T-cell (primary cell): ENCODE measurements at places on chromosomes 16 and 17.

DNA sequence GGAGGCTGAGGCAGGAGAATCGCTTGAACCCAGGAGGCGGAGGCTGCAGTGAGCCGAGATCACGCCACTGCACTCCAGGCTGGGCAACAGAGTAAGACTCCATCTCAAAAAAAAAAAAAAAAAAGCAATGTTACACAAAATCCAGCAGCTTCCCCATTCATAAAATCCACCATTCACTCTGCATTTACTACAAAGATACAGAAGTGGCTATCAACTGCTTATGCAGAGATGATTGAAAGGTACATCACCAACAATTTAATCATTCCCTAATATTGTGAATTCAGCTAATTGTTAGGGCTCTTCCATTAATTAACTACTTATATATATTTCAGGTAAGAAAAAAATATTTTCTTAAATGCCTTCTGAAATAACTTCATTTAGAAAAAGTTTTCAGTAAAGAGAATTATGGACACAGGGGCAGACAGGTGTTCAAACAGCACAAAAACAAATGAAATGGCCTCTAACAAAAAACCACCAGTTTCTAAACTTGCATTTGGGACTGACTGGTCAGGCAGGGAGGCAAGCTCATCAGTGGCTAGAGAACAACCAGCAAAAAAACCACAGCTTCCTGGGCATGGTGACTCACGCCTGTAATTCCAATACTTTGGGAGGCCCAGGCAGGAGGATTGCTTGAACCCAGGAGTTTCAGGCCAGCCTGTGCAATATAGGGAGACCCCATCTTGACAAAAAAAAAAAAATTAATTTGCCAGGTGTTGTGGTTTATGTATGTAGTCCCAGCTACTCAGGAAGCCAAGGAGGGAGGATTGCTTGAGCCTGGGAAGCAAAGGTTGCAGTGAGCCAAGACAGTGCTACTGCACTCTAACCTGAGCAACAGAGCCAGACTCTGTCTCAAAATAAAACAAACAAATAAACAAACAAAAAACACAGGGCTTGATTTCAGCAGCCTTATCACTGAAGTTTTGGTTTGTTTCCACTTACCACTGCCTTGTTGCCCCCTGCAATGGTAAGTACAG, 26.3 kb downstream of the ERN1 start:
- no peak for DNase-seq

DNA sequence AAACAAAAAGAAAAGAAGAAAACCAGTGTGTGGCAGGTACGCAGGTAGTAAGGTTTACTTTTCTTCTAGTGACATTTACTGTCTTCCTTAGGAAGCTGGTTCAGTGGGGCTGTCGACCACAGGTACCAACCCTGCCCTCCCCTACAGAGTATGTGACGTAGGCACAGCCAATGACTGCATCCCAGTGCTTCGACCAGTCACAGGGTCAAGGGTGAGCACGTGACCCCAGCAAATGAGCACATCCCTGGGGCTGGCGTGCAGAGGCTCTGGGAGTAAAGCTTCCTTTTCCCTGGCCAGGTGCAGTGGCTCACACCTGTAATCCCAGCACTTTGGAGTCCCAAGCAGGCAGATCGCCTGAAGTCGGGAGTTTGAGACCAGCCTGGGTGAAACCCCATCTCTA, 38.9 kb upstream of the PLCG2 start:
- DNase-seq = no peak

- no peak for DNase-seq
Measured at GRCh38 chr17:72592242-72592966, 471.6 kb downstream of the SOX9 start.

- no peak for DNase-seq
Measured at GRCh38 chr17:82305727-82306300, 11.6 kb downstream of the CD7 start.

DNA sequence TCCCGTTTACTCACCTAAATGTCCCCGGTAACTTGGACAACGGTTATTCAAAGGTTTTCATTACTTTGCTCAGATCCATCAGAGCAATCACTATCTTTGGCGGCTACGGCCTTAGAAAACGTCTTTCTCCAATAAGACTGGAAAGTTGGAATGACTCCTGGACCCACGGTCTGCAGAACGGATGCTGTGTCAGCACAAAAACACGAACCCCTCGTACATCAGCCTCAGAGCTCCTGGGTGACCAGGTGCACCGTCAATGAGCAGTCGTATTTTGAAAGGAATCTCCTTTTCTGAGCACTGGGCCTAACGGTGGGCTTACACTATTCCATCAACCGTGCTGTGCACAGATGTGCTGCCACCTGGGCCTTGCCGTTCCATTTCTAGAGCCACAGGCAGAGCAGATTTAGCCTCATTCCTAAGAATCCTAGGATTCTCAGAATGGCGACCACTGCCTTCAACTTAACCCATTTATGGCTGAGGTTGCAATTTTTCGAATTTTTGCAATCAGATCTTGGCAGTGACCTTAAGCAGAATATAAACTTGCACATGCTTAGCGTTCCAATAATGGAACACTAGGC, 110.8 kb upstream of the ZNF750 start:
- DNase-seq = no peak

DNA sequence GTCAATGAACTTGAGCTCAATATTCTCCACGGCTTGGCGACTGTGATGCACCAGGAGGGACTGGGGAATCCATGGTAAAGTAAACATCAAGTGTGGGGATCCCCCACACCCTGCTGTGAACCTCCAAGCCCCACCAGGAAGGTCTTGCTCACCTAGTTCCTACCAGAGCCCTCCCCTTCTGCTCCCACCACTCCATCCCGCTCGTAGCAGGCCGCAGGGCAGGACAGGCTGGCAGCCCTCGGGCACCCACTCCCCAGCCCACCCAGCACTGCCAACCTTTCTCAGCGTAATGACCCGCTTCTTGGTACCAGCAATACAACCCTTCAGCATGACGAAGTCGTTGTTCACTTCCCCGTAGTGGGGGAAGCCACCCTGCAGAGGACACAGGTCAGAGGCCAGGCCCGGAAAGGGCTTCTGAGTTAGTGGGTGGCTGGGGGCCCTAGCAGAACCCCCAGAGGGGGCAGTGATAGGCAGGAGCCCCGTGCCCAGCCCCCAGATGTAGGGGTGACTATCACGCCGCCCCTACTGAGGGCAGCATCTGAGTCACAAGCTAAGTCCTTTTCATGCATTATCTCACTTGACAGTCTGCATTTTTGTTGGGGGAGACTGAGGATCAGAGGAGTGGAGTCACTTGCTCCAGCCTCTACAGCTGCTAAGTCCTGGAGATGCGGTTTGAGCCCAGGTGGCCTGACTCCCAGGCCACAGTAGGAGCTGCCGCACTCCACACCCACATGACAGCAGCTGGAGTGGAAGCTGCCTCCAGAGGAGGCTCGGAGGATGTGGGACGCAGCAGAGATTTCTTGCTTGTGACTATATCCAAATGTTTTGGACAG, 2.8 kb upstream of the MSRB1 start:
- no peak for DNase-seq

- no peak for DNase-seq
Measured at GRCh38 chr17:49021095-49021767, 24.0 kb downstream of the IGF2BP1 start.

DNA sequence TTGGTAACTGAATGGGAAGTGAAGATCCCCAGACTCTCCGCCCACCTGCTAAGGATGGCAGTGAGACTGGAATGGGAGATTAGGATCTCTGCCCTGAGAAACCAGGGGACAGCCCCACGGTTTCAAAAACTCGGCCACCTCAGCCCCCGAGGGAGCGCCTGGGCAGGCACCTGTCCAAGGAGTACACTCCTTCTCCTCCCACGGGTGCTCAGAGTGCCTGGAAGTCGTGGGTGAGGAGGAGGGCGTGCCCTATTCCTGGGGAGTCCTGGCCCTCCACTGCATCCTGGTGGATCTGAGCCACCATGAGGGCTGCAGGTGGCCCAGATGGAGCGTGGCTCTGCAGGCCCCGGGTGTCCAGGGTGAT, 78.5 kb downstream of the MGAT5B start:
- no peak for DNase-seq

- no peak for DNase-seq
Measured at GRCh38 chr17:4971826-4972225, 4.2 kb upstream of the SPAG7 start.

- DNase-seq = no peak
Measured at GRCh38 chr17:78522031-78522809, 55.0 kb downstream of the DNAH17 start.

DNA sequence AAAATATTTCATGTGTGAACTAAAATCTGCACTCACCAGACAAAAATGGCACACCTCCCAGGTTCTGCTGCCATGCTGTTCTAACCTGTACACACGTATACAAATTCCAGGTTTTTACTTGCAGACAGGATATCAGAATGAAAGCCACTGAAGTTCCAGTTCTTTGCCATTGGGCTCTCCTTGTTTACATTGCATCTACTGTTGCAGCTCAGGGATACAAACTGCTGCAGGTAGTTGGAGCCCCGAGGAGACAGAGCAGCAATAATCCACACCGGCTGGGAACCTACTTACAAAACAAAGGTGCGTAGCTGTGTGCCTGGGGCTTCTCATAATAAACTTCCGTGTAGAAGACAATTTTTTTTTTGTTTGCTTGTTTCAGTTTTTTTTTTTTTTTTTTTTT, 59.6 kb downstream of the HAPSTR1 start:
- no peak for DNase-seq

DNA sequence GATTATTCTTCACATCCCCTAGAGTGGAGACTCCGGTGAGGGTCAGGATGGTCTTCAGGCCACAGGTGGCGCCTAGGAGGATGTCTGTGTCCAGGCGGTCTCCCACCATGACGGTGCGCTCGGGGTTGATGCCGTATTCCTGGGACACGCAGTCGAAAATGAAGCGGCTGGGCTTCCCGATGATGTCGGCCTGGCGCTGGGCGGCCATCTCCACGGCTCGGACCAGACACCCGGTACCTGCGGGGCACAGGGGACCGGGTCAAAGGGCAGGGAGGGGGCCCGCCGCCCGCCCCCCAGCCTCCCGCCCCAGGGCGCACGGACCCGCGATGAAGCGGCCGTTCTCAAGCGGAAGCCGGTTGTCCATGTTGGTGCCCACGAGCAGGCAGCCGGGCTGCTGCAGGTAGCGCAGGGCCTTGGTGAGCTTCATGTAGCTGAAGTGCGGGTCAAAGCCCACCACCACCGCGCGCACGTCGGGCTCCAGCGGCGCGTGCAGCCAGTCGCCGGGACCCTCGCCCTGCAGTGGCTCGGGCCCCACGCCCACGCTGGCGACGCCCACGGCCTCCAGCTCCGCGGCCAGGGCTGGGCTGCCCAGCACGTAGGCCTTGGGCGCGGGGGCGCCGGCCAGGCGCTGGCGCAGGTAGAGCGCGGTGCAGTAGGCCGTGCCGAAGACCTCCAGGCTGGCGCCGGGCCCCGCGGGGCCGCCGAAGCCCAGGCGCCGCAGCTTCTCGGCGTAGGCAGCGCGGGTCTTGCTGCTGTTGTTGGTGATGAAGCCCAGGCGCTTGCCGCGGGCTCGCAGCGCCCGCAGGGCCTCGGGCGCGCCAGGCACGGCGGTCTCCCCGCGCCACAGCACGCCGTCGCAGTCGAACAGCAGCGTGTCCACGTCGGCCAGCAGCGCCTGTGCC, 572 bp downstream of the PGP start:
- DNase-seq = no peak

- DNase-seq = no peak
Measured at GRCh38 chr17:10034719-10035475, 129.8 kb upstream of the RCVRN start.

DNA sequence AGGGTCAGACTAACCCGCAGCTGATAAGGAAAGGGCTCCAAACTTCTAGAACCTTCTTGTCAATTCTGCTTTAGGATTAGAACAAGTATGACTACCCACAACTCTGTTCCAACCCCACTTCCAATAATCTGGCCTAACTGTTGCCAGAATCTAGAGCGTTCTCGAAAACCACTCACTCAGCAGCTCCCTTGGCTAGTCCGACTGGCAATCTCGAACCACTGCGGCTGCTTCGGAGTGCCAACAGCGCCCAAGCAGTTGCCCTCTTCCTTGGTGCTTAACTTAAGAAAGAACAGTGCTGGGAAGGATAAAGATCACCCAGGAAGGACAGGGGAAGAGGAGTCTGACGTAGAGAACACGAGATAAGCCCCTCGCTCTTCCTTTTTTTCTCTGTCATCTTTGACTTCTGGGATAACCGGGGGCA, 818 bp downstream of the DNAJC7 start:
- no peak for DNase-seq

- peak; percentile 8 for DNase-seq
Measured at GRCh38 chr16:85759631-85760419, 8.9 kb upstream of the C16orf74 start.

GRCh38 chr17:17001874-17002520, 30.1 kb upstream of the TNFRSF13B start:
- peak; percentile 73 for DNase-seq

GRCh38 chr17:76560036-76560876, 20.4 kb downstream of the PRCD start:
- no peak for DNase-seq

DNA sequence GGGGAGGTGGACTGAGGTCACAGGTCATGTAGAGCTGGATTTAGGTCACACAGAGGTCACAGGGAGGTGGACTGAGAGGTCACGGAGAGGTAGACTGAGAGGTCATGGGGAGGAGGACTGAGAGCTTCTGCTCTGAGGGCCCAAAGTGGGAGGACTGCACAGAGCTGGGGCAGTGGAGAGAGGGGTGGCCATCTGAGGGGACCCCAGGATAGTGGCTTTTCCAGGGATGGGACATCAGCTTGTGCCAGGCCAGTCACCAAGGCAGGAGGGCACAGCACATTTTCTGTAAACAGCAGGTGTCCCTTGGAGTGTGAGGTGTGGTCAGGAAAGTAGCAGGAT, 26.1 kb upstream of the JPT2 start:
- DNase-seq = no peak

- no peak for DNase-seq
Measured at GRCh38 chr17:3335876-3336275, 37.7 kb upstream of the OR3A1 start.

- DNase-seq = no peak
Measured at GRCh38 chr17:78998311-78999055, 11.1 kb downstream of the CANT1 start.

DNA sequence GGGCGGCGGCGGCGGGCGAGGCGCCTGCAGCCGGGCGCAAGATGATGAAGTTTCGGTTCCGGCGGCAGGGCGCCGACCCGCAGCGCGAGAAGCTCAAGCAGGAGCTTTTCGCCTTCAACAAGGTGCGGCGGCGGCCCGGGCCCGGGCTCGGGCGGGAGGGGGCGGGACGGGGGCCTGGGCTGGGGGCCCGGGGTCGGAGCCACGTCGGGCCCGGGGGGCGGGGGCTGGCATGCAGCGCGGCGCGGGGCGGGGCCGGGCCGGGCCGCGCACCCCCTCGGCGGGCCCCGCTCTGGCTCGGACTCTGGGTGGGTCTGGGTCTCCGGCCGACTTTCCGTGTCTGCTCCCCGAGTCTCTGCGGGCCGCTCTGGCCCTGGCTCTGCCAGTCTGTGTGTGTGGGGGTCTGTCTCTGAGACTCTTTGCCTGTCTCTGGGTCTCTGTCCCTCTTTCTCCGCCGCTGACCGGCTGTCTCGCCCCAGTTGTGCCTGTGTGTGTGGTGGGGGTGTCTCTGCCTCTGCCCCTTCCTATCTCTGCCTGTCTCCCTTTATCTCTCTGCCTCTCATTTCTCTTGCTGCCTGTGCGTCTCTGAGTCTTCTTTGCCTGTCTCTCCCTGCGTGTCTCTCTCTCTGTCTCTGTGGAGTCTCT, 328 bp downstream of the LLGL1 start:
- no peak for DNase-seq

GRCh38 chr17:80876950-80877728, 114.5 kb upstream of the CHMP6 start:
- DNase-seq = peak; percentile 29
